ENCODE measurements at places on chromosomes 13 and 19.
A peak's percentile ranks its signal among the peaks of the same experiment; 100 is the strongest.

GRCh38 chr13:112248406-112248760 is 127.8 kb upstream of the SPACA7 start:
- no peak for DNase-seq

GRCh38 chr13:39599012-39599411 is 4.0 kb downstream of the LHFPL6 start:
- no peak for DNase-seq

DNA sequence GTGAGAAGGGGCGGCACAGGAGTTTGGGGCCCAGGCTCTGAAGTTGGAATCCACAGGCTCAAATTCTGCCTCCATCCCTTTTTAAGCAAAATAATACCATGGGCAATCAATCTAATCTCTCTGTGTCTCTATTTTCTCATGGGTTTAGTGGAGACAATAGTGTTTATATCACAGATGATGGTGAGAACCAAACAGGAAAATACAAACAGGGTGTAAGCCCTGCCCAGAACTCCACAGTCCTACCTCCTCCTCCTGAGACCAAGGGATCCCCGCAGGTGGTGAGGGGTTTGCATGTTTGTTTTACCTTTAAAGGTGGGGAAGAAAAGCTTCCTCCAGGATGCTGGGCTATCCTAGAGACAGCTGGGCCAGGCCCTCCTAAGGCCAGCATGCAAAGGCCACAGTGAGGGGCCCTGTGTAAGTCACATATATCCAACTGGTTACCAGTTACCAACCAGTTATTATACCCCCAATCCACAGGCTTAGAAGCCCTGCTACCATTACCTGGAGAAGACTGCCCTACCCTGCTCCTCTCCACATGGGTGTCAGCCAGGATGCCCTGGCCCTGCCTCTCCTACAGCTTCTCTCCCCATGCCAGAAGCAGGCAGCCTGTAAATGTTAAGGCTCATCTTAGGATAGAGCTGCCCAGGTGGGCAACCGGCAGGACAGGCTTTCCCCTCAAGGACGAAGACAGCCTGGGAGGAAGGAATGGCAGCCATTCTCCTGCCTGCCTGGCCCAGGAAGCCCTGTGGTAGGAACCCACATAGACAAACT is 658.4 kb downstream of the UQCRFS1 start:
- DNase-seq: no peak

DNA sequence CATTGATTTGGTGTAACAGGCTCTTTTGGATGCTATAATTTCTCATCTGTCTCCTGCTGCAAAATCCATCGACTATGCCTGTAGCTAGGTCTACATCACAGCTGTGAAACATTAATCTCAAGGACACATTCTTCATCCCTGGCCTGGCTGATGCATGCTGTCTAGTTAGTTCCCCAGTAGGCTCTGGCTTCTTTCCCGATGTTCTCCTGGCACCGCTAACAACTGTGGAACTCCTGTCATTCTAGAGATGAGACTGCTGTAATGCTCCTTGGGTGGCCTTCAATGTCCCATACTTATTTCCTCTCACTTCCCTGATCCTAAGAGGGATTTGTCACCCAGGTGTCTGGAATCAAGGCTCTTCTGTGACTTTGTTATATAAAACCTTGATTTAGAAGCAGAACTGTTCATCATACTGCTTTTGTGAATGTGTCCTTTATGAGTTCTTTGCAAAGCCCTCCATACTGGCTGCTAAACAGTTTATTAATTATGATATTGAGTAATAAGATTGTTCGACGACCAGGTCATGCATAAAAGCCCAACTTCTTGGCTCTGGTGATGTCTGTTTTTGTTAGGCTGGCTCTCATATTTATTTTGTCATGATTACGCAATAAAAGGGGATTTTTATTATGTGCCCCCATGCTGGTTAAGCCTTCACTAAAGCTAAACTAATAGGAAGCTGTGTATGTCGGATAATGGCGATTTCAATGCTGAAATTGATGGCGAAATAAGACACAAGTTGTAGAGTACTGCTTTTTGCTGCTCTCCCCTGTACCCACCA is 227.5 kb downstream of the DCT start:
- DNase-seq: no peak

GRCh38 chr13:76012091-76012721 is 376.1 kb downstream of the LMO7 start:
- DNase-seq: peak; percentile 17

- DNase-seq: no peak
These were observed 6.2 kb downstream of the CPAMD8 start for GRCh38 chr19:17020385-17020784.

GRCh38 chr19:8307400-8307964 is 676 bp downstream of the CD320 start:
- DNase-seq: no peak

- no peak for DNase-seq
These were observed 49.4 kb upstream of the ALOX5AP start for GRCh38 chr13:30685987-30686386.

GRCh38 chr13:103810026-103810425 is 743.8 kb upstream of the SLC10A2 start:
- peak; percentile 4 for DNase-seq

DNA sequence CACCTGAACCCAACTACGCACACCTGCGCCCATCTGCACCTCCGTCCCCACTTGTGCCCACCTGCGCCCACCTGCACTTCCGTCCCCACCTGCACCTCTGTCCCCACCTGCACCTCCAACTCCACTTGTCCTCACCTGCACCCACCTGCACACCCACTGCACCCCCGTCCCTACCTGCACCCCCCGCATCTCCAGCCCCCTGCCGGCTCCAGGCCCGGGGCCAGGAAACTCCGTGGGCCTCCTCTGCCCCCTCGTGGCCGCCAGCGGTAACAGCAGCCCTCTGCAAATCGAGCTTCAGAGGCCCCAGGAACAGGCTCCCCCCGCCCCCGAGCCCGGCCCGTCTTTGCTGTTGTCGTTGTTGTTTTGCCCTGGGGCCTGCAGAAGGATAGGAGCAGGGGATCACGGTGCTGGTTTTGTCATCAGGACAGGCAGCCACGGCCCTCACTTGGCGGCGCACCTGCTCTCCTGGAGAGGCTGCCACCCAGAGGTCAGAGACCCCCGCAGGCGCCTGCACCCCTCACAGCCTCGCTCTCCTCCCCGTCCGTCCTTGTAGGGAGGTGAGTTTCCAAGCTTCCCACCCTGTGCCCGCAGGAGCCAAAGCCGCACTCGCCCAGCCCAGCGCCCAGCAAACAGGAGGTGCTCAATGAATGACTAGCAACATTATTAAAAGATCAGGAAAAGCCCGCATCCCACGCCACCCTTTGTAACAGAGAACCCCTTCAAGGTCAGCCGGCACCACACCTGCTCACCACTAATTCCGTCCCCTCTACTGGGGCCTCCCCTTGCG is 65.4 kb downstream of the GNG7 start:
- peak; percentile 34 for DNase-seq

DNA sequence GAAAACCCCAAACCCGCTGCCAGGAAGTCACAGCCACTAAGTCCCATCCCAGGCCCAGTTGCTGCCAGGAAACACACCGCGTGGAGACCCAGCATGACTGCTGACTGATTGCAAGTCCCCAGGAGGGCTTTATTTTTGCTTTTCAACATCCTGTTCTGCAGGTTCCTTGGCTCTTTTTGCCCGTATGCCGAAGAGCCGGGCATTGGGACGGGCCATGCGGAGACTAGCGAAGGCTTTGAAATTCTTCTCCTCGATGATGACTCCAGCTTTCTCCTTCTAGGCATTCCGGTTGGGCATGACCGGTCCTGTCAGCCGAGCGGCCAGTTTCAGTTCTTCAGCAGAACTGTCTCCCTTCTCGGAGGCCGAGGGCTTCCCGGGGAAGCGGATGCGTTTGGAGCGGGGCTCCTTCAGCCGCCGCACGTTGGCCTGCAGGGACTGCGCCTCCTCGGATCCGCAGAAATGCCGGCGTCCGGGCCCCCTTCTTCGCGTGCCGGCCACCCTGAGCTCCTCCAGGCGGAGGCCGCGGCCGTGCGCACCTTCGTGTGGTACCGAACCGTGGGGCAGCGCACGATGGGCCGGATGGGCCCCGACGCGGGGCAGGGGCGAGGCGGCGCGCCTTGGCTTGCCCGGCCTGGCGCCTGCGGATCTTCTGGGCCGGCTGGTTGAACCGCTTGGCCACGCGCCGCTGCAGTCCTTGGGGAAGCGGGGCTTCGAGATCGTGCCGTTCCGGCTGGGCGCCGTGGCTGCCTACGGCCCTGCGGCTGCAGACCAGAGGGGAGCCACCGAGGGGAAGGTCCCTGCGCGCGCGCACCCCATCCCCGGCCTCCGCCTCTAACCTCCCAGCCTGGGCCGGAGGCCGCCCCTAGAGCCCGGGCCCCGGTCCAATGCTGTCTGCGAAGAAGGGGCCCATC is 15.2 kb downstream of the ZSCAN5C start:
- no peak for DNase-seq

Measured in HT1080 (cell line).